ENCODE measurements at places on chromosomes 1 and 21.

GRCh38 chr1:7097938-7098592, 312.8 kb downstream of the CAMTA1 start:
- DNase-seq, result no peak

GRCh38 chr1:177132141-177132540, 32.4 kb downstream of the ASTN1 start:
- DNase-seq, result no peak

DNA sequence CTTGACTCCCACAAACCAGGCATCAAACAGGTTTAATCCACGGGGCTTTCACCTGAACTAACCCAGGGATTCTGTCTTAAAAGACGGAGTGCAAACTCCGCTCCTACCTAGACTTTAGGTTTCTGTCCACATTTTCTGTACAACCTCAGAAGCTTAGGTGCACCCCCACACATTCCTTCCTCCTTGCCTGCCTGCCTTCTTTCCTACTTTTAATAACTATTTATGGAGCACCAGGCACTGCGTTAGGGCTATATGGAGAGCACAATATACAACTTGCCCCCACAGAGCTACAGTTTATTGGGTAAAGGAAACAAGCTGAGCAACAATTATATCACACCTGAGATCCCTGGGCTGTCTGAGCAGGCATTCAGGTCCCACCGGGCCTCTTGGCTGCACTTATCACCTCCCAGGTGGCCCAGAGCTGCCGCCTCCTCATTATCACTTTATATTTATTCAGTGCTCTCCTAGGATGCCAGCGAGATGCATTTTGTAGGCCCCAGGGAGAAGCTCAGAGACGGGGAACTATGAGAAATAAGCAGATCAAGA, 64.1 kb downstream of the DNTTIP2 start:
- DNase-seq, result no peak

DNA sequence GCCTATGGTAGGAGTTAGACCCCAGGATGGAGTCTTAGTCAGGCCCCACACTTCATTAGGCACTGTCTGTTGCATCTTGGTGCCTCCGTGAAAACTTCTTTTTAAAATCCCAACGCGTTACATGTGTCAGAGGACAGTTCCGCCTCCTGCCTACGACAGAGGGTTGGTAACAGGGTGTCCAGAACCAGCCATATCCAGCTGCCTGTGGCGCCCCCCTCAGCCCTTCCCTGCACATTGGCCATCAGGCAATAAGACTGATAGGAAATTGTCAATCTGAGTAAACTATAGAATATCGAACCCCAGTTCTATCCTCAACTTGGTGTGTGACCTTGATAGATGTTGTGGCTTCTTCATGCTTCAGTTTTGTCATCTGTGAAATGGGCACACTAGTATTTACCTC, 108.6 kb upstream of the CSF3R start:
- no peak for DNase-seq

DNA sequence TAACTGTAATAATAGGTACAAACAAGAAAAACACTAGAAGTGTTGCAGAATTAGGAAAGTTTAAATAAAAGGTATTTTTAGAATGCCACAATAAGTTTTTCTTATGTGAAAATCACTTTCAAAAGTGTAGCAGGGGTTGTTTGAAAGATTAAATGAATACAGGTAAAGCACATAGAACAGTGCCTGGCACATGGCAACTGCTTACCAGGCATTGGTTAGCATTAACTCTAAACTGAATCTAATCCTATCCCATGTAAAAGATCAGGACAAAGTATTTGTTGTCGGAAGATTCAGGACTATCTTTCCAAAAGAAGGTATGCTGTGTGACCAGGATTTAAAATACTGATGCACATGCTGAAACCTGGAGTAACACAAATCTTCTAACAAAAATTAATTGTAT, 3.3 kb downstream of the AKT3 start:
- no peak for DNase-seq

- DNase-seq, result no peak
These were observed 7.7 kb upstream of the ATP1A1 start for GRCh38 chr1:116365353-116365780.

DNA sequence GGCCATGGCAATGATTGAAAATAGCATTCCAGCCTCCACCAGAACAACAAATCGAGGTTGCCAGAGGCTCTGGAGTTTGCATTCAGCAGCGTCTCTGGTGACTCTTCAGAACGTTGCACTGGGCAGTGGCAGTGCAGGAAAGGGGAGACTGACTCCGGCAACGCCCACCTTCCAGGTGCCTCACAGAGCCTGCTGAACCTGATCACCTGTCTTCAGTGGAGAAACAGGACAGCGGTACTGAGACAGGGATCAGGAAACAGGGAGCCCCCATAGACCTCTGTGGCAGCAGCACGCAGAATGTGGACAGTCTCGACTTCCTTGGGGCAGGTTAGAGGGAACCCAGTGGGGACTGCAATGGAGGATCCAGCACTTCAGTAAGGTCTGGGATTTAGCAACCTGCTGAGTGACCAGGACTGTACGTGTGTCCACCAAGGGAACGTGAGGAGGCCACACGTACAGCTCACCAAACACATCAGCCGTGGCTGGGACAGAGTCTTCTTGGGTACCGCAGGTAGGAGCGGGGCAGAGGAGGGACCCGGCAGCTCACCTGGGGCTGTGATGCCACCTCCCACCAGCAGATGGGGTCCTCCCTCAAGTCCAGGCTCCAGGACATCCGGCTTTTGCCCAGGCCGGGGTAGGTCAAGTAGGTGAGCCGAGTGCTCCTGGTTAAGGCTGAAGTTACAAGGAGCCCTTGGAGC, 128.6 kb downstream of the PRDM2 start:
- no peak for DNase-seq

DNA sequence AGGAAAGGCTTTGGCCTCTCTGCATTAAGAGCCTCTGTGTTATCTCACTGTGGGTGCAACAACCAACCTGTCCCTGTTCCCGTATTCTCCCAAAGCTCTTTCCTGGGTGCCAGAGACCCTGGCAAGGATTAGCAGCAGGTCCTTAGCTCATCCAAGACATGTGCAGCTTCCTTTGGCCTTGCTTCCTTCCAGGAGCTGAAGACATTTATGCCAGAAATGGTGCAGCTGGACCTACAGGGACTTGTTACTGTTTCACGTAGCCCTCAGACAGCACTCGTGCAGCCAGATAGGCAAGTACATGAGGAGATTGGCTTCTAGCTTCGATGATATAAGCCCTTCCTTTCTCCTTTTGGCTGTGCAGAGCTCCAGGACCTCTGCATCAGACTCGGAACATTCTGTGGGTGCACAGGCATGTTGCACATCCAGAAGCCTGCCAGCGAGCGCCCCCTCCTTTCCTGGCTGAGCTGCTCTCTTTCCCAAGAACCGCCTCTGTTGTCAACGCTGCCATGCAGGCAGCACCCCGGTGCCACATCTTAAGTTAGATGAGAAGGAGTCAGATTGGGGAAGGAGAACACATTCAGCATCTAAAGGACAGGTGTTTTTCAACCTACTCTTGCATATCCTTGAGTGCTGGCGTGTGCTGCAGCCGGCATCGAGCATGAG, 284.5 kb upstream of the PLXNA2 start:
- no peak for DNase-seq

GRCh38 chr21:32393677-32394001, 827 bp upstream of the URB1 start:
- no peak for DNase-seq

GRCh38 chr1:3822421-3822820, 26.1 kb upstream of the LRRC47 start:
- no peak for DNase-seq

- DNase-seq, result no peak
These were observed 407 bp downstream of the GALNT2 start for GRCh38 chr1:230067419-230067870.

DNA sequence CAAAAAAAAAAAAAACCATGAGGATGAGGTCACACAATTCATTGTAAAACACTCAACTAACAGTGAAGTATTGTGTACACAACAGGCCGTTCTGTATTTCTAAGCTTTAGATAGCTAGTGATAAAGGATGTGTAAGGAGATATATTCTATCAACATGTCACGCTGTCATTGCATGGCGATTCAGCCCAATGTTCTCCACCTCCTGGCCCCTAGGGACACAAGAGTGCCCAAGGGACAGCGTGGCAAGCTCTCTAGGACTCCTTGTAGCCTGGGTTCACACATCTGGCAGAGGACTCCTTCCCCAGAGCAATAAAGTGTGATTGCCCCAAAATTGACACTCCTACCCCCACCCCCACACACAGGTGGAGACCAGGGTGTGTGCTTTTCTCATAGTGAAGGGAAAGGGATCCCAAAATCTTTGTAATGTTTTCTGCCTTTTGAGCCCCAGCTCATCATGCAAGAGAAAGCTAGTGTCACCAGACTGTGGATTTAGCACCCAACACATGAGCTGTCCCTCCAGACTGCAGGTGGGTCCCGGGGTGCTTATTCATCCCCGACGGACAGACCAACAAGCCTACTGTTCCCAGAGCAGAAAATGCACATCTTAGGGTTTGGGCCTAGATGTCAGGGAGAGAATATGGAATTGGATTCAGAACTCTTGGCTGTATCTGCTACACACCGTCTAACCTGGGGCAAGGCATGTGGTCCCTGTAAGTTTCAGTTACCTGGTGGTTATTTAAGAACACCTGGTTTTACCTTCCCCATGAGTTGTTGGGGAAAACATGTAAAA, 11.5 kb downstream of the TMPRSS3 start:
- DNase-seq, result no peak

DNA sequence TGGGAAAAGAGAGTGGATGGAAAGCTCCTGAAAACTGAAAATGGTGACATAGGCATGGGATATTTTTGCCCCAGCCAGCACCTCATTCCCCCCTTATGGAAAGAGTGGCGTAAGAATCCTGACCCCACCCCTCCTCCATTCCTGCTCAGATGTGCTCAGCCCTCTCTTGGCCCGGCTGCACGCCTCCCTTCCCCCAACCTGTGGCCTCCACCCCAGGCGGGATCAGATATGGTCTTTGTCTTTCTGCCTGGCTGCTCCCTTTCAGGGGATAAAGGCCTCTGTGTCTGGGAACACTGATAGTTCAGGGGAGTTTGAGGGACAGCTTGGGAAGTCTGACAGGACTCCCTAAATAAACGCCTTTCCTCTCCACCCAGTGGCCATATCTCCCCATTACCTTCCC, 49.8 kb downstream of the KIRREL1 start:
- no peak for DNase-seq

- no peak for DNase-seq
These were observed 376.5 kb upstream of the DAB1 start for GRCh38 chr1:57800376-57800775.

- no peak for DNase-seq
These were observed 5.1 kb downstream of the LMO4 start for GRCh38 chr1:87333692-87334347.

DNA sequence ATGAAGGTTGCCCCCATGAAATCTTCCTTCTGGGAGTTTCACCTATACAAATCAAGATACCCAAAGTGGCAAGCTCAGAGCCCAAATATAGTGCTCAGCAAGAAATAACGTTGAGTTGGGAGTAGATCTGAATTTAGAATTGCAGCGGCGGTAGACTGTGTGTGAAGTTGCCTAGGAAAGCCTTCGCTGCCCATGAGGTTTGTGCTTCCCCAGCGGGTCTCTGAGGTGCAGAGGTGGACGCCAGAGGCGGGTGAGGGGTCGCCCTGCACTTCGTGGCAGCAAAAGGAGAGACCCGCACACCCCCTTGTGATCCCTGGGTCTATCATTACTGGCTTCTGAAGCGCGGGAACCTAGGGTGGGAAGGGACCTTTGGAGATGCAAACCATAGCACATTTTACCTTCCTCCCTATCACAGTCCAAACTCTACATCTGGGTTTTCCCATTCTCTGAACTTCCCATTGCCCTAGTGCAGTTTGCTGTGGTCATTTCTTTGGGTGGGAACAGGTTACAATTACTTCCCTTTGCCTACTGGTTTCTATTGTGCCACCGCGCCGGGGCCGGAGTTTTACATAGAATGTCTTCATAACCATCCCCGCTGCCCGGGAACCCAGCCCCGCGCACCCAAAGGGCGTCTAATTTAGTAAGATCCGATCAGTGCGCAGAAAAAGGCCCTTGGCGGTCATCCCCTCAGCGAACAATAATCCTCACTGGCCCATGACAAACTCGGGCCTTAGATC, 5.2 kb downstream of the TBX15 start:
- no peak for DNase-seq

DNA sequence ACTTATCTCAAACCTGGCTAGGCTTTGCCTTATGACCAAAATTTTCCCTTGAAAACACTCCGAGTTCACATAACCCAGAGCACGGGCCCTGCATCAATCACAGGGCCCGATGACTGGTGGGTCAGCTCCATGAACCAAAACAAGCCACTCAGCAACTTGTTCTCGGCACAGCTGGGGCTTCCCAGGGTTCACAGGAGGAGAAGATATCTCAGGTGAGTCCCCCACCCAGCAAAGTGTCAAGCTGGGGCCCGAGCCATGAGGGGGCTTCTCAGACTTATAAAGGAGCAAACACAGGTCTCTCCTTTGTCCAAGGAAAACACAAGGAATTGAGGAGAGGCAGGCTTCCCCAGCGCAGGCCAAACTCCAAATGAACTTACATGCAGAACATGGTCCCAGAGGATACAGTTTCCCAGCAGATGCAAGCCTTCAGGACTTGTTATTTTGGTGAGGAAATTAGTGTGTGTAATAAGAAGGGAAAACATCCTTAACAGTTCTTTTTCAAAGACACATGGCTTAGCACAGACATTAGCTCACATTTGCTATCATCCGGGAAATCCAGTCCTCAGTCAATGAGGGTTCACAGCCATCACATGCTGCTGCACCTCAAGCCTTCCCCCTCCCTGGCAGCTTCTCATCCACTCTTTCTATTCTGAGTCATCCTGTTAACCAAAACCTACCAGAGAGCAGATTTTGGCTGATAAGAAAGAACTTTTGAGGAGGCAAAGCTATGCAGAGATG, 98.1 kb upstream of the NFIA start:
- DNase-seq, result no peak

DNA sequence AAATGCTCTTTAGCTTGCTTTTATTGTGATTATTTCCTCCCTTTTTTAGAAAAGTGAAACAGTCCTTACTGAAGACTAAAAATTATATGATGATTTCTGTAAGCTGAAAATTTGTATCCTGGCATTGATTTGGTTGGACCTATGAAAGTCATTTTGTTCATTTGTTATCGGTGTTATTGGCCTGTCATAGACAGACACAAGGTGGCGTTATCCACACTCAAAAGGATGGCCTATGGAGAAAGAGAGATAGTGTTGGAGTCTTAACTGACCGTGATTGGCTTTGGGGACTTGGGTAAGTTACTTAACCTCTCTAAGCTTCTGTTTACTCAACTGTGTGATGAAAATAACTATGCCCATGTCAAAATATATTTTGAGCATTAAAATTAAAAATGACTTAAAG, 203.6 kb upstream of the CHODL start:
- no peak for DNase-seq

DNA sequence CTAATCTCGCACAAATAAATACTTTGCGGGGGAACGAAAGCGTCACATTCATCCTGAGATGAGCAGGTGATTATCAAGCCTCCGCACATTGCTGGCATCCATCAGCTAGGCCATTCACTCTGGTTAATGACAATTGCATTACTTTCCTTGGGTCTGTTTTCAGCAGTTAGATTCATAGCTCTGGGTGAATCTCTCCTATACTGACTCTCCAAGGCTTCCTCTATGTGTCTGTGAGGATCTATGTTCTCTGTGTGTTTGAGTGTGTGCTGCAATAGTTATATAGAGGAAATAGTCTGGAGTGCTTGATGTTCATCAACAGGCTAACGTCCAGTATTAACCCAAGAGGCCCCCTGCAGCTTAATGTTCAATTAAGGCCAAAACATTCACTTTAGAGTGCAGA, 133.0 kb upstream of the CTTNBP2NL start:
- DNase-seq, result no peak

GRCh38 chr1:175922254-175922881, 179.0 kb upstream of the TNR start:
- no peak for DNase-seq

All from stimulated activated CD8-positive, alpha-beta memory T cell treated with anti-CD3 and anti-CD28 coated beads, Interleukin-2, amount 100 ng/mL, for 1 hour (primary cell).